Brain (organoid and tissue), 16 donors: ENCODE measurements at places on chromosomes 1 and 21. TPM values are rescaled to one million over a fixed set of nuclear protein-coding genes. Genes with fewer than 3 reads are reported as not detected.

NR5A2 gene
- polyA plus RNA-seq, result 0.53 TPM

MFAP2 gene
- 162 TPM for polyA plus RNA-seq

FAM110D gene
- 1.2 TPM for polyA plus RNA-seq

TMCO4 gene
- 4.8 TPM for polyA plus RNA-seq

PROX1 gene
- polyA plus RNA-seq, result 27.9 TPM

TRIM67 gene
- 1.9 TPM for polyA plus RNA-seq

ADAM30 gene
- polyA plus RNA-seq, result not detected

OR2T33 gene
- not detected for polyA plus RNA-seq

MATN1 gene
- 0.14 TPM for polyA plus RNA-seq

AJAP1 gene
- polyA plus RNA-seq, result 2.3 TPM

CAPN8 gene
- 0.61 TPM for polyA plus RNA-seq

ZNF670 gene
- 3.8 TPM for polyA plus RNA-seq

NUP210L gene
- polyA plus RNA-seq, result 0.27 TPM

RAB3B gene
- 60.0 TPM for polyA plus RNA-seq

LEMD1 gene
- not detected for polyA plus RNA-seq

PADI2 gene
- 110 TPM for polyA plus RNA-seq

PTCH2 gene
- polyA plus RNA-seq, result 0.71 TPM

POGZ gene
- 45.9 TPM for polyA plus RNA-seq

PLEKHA6 gene
- polyA plus RNA-seq, result 27.8 TPM

PLA2G2D gene
- polyA plus RNA-seq, result not detected

ROR1 gene
- 0.80 TPM for polyA plus RNA-seq

OLIG2 gene
- 33.3 TPM for polyA plus RNA-seq

MEX3A gene
- 91.7 TPM for polyA plus RNA-seq

NBPF10 gene
- polyA plus RNA-seq, result 0.12 TPM

GBP5 gene
- polyA plus RNA-seq, result 0.17 TPM

KLHDC9 gene
- 27.7 TPM for polyA plus RNA-seq

MAP1LC3C gene
- 0.37 TPM for polyA plus RNA-seq

APCS gene
- not detected for polyA plus RNA-seq

TTC22 gene
- 1.4 TPM for polyA plus RNA-seq

RGS4 gene
- 50.7 TPM for polyA plus RNA-seq

DCST1 gene
- polyA plus RNA-seq, result not detected
